ENCODE measurements at places on chromosomes 5 and 9. TPM values are rescaled to one million over a fixed set of nuclear protein-coding genes. Genes with fewer than 3 reads are reported as not detected.

DNA sequence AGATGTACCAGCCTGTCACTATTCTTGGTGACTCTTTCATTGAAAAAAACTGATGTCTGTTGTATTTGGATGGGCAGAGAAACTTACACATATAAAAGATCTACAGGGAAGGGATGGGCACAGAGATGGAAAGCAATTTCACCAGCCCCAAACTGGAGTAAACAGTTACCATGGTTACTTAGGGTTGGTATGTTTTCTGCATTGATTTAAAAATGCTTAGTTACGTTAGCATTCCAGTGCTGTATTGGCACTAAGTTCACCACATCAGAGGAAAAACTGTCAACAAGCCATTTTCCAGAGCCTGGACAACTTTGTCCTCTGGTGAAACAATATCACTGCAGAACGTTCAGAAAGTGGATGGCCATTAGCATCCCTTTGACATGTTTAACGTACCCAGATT is 28.0 kb downstream of the MARCHF3 start:
- no peaks in the 10 kb centered on the region for H3K4me1 ChIP-seq
- no peaks in the 10 kb centered on the region for H3K27me3 ChIP-seq
- no peak overlapping the region for H3K4me3 ChIP-seq

DNA sequence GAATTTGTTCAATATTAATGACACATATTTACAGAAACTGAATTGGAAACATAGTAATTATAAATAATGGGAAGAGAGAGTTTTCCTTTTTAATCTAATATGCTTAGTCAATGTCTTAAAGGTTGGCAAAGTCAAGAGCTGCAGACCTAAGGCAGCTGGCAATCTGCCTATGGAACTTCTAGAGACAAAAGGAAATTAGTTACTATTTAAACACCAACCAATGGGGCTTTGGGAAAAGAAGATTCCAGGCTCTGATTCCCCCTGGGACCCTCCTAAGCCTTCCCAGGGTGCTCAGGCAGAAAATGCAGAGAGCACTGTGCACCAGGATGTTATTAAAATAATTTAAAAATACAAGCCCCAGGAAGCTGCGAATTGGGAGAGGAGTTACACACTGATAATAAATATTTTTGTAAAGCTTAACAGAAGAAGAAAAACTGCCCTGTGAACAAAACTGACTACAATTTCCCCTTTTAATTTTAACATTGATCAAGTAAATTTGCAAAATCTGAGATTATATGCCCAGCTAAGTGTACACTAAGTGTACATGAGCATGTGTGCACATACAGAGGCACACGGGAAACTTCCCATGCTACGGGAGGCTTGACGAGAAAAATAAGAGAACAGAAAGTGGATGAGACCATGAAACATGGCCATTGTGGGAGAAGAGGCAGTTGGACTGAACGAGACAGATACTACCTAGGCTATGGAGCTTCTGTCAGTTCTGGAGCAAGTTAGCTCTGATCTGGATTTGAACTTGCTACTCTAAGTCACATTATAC is 77.4 kb upstream of the ADAMTS16 start:
- no peak overlapping the region for H3K27ac ChIP-seq
- H3K4me3 ChIP-seq, result no peak overlapping the region
- H3K4me1 ChIP-seq, result no peaks in the 10 kb centered on the region
- no peak for DNase-seq
- H3K27me3 ChIP-seq, result no peaks in the 10 kb centered on the region

- H3K4me3 ChIP-seq, result no peak overlapping the region
- no peaks in the 10 kb centered on the region for H3K4me1 ChIP-seq
- H3K36me3 ChIP-seq, result no peaks in the 10 kb centered on the region
- DNase-seq, result no peak
These were observed 54.6 kb upstream of the KCNIP1 start for GRCh38 chr5:170449232-170449631.

C5orf47 gene
- total RNA-seq, result under 0.01 TPM

HABP4 gene
- 3.4 TPM for total RNA-seq

PCDHA8 gene
- total RNA-seq, result not detected

OTULINL gene
- total RNA-seq, result 14.9 TPM
